ENCODE measurements at places on chromosomes 7 and 10.

- peak; percentile 81 for DNase-seq
Measured at GRCh38 chr7:68813551-68814080, 784.7 kb upstream of the AUTS2 start.

- DNase-seq, result peak; percentile 59
Measured at GRCh38 chr7:107661081-107661864, 645 bp downstream of the SLC26A4 start.

GRCh38 chr10:119522747-119523426 lies 19.6 kb downstream of the RGS10 start:
- no peak for DNase-seq

- no peak for DNase-seq
Measured at GRCh38 chr10:76523791-76524351, 1092.4 kb downstream of the LRMDA start.

DNA sequence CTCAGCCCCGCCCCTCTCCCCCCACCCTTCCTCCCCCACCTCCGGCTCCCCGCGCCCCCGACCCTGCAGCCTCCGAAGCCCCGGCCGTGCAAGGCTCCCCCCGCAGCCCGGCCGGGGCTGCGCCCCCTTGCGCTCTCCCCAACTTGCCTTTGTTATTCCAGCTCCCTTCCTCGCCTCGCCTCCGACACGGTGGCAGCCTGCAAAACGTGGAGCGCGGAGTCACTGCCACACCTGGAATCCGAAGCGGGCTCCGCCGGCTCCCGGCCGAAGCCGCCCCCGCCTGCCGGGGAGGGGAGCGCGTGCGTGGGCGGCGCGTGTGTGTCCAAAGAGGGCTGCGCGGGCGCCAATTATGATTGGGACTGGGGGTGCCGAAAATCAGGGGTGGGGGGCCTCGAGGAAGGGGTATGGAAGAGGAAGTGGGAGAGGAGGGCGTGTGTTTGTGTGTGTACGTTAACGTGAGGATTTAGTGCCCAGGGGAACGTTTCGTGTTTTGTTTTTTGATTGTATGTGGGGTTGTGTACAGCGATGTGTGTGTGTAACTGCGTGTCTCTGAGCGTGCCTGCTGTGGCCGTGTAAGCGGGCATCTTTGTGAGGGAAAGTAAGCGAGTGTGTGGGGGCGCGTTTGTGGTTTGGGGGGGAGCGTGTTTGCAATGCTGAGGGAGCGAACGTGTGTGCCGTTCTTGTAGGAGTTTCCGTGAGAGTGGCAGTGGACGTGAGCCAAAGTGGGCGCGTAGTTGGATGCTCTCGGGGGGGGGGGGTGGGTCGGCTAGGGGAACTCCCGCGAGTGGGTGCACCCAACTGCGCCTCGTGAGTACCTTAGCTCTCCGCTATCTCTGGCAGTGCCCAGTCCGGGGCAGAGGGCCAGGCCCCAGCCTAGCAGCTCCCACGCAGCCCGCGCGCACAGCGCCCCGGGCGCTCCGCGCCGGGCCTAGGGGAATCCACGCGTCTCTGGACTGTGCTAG lies 1.2 kb upstream of the ZMIZ1 start:
- DNase-seq, result peak; percentile 67

GRCh38 chr7:67716729-67717128 lies 720.1 kb downstream of the TYW1 start:
- no peak for DNase-seq

DNA sequence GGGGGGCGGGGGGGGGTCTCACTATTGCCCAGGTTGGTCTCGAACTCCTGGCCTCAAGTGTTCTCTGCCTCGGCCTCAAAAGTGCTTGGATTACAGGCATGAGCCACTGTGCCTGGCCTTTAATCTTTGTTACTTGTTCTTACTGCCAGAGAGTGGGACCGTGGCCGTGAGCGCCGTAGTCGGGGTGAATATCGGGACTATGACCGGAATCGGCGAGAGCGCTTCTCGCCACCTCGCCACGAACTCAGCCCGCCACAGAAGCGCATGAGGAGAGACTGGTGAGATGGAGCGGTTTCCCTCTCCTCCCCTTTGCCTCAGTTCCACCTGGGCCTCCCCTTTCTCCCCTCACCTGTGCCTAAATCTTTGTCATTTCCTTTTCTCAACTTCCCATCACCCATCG lies 6.2 kb downstream of the SRRT start:
- no peak for DNase-seq

- no peak for DNase-seq
Measured at GRCh38 chr7:32574626-32575025, 79.3 kb downstream of the AVL9 start.

DNA sequence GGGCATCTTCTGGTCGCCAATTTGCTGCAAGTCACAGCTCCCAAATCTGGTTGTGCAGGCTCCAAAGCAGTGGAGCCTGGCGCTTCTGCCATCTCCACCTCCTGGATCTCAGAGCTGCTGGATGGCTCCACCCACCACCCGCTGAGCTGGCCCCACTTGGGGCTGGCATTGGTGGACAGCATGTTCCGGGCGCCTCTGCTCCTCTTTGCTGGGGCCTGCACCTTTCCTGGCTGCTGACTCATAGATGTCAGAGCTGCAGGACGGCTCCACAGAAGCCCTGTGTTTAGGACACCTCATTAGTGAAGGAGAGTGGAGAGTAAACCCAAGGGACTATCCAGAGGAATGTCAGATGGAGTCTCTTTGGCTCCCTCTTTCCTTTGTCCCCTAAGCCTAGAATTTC lies 27.4 kb downstream of the MAPK8 start:
- DNase-seq, result no peak

GRCh38 chr7:117230276-117231046 lies 92.4 kb downstream of the WNT2 start:
- no peak for DNase-seq

DNA sequence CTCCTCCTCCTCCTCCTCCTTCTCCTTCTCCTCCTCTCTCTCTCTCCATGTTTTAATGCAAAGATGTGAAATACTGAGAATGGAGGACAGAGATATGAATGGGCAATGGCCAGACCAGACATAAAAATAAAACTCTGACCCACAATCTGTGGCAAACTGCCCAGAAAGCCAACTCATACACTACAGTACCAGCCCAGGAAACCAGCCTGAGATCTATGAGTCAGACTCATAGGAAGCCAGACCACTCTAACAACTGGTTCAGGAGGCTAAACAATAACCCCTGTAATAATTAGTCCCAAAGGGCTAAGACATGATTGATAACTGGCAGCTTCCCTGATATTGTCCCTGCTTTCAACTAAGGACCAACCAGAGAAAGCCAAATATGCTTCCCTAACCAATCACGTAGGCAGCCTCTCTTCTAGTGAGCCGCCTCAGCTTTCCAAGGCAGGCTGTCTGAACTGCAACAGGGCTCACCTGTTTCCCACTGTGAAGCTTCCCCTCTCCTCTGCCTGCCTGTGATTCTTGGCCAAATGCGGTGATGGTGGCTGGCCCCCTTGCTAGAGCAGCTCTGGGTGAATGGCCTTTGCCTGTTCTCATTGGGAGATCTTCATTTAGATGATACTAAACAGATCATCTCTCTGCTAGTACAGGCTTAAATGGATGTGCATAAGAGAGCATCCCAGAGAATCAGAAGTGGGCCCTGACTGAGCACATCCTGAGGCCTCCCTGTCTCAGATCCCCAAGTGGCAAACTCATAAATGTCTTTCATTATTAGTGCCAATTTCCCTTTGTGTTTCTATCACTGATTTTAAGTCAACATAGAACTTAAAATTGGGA lies 817.6 kb downstream of the TNS3 start:
- peak; percentile 19 for DNase-seq

GRCh38 chr7:134571101-134571500 lies 22.2 kb downstream of the AKR1B15 start:
- DNase-seq, result no peak

DNA sequence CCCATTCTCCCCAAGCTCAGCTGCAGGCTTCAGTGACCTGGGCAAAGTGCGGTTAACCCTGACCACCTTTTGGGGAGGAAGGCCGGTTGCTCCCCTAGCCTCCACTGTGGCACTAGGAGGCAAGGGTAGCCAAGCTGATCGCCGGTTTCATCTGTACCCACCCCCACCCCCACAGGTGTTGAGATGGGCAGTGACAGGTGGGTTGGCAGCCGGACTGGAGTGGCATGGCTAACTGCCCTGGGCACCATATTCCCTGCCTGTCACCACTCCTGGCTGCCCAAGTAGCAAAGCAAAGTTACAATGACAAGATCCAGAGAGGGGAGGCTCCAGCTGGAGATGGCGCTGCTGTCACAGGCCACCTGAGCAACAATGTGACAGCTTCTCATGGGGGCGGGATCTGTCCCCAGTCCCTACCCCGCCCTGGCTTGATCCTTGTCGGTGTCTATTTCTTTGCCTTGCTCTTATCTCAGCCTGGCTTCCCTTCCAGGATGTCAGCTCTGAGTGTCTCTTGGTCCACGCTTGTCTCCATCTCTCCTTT lies 27.0 kb upstream of the BMS1 start:
- no peak for DNase-seq

DNA sequence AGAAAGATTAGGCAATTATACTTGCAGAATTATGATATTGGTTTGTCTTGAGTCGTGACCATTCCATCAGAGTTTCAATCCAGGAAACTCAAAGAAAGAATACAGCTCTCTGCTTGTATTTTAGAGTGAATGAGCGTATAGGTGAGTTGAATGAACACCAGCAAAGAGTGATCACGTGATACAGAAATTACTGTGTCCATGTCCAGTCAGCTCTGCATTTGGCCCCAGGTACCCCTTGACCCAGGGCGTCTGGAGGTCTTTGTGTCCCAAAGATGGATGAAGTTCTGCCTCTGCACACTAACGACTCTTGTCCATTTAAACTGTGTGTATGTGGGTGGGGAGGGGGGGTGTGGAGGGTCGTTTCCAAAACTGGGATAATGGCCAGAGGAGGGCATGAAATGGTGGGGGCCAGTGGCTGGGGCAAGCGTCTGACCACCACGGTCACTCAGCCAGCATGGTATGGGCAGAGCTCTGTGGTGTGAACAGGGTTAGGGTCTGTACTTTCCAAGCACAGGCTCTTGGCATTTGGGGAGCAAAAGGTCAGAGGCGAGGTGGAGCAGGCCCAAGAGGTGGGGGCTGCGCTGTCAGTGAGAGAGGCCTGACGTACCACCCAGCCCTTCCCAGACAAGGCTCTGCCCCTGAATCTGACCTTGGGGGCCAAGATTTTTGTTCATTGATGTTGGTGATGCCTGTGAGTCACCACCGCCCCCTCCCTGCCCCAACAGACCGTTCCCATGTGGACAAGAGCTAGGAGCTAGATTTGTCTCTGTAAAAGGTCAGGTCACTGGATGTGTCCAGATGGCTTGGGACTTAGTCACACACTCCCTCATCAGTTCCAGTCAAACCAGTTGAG lies 1.4 kb downstream of the PTPRE start:
- DNase-seq, result no peak

- DNase-seq, result no peak
Measured at GRCh38 chr7:151707105-151707469, 169.8 kb downstream of the PRKAG2 start.

GRCh38 chr10:5291501-5292195 lies 73.1 kb upstream of the UCN3 start:
- DNase-seq, result no peak

- no peak for DNase-seq
Measured at GRCh38 chr7:26183545-26184280, 16.8 kb downstream of the HNRNPA2B1 start.

GRCh38 chr10:33553748-33554571 lies 219.5 kb upstream of the NRP1 start:
- no peak for DNase-seq
